ENCODE measurements at places on chromosomes 5 and 9. TPM values are rescaled to one million over a fixed set of nuclear protein-coding genes. Genes with fewer than 3 reads are reported as not detected.

Gene PKD2L2
- total RNA-seq, result not detected

Gene ZNF618
- total RNA-seq, result 7.8 TPM

Gene EGR1
- 9.9 TPM for total RNA-seq

Gene IFNA7
- total RNA-seq, result not detected

Gene BHMT2
- not detected for total RNA-seq

Gene LRRTM2
- total RNA-seq, result not detected

Gene EPB41L4B
- total RNA-seq, result 10.4 TPM

Gene RLN2
- 0.34 TPM for total RNA-seq

Gene PRR16
- total RNA-seq, result not detected
